ENCODE measurements at places on chromosomes 11 and 22.

DNA sequence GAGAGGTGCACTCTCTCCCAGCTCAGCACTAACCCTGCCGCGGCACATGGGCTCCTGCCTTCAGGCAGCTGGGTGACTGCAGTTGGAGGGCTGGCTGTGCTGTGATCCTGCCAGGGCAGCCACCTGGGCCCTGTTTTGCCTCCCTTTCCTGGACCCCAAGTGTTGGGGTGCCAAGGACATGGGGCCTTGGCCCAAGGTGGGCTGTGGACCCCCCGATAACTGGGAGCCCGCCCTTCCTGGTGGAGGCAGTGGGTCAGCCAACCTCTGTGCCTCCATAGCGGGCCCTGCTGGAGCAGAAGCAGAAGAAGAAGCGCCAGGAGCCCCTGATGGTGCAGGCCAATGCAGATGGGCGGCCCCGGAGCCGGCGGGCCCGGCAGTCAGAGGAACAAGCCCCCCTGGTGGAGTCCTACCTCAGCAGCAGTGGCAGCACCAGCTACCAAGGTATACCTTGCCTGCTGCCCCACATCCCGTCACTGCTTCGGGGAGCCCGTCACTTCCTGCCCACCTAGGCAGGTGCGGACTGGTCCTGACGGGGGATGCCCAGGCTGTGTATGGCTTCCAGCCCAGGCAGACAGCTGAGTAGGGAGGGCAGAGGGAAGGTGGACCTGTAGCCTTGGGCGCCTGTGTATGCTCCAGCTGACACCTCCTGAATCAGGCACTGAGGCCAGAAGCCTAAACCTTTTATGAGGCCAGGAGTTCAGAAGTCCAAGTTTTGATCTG, 8.9 kb downstream of the TUB start:
- no peak for DNase-seq

GRCh38 chr11:36345084-36345511, 49.0 kb downstream of the PRR5L start:
- no peak for DNase-seq

DNA sequence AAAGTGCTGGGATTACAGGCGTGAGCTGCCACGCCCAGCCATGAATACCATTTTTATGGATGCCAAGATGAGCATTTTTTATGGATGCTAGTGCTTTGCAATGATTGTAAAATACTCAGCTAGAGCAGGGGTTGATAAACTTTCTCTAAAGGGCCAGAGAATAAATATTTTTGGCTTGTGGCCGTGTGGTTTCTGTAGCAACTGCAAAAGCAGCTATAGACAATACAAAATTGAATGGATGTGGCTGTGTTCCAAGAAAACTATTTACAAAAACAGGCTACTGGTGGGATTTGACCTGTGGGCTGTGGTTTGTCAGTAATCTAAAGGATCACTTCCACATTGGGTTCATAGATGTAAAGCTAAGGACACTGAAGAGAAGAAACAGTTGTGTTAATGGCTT, 56.0 kb downstream of the COMMD9 start:
- no peak for DNase-seq

GRCh38 chr11:48093795-48094642, 113.7 kb downstream of the PTPRJ start:
- DNase-seq, result peak; percentile 40

DNA sequence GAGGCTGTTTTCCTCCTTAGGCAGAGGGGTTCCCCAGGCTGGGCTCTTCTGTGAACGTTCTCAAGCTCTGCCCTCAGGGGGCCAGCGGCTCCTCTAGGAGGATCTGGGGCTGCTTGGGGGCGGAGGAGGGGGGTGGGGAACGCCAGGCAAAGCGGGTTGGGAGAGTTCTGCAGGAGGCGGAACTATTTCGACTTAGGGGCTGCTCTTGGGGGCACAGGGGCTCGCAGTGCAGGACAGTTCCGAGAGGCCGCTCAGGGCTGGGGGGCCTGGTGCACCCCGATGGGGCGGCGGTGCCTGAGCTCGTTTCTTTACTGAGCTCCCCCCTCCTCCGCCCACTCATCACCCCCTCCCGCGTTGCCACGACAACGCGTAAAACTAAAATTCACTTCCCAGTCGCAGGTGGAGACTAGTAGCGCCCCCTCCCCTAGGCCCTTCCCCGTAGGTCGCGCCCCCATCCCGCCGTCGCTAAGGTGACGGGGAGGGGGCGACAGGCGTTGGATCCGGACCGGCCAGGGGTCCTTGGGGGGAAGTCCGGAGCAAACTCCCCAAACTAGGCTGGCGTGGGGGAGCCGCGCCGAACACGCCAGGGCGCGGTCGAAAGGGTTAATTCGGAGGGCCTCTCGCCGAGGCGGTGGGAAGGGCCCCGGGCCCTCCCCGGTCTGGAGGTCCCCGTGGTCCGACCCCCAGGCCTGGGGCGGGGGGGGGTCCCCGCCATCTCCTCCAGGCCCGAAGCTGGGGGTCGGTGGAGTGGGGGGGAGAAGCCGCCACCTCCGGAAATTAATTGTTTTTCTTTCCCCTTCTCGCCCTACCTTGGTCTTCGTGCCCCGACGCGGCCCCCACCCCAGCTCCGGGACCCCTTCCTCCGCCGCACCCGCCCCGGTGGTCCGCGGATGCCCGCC, 857 bp downstream of the SHANK3 start:
- DNase-seq, result no peak

DNA sequence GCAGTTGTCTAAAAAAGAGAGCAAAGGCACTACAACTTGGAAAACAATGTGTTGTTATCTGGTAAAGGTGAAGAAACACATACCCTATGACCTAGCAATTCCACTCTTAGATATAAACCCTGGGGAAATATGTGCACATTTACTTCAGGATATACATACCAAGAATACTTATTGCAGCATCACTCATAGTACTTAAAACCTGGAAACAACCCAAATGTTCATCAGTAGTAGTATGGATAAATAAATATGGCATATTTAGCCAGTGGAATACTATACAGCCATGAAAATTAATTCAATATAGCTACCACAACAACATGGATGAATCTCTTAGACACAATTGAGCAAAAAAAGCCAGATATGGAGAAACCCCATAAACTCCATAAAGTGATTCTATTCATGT, 26.1 kb upstream of the MICAL2 start:
- DNase-seq, result no peak

- no peak for DNase-seq
Observed at GRCh38 chr11:115290893-115291292, 213.3 kb downstream of the CADM1 start.

DNA sequence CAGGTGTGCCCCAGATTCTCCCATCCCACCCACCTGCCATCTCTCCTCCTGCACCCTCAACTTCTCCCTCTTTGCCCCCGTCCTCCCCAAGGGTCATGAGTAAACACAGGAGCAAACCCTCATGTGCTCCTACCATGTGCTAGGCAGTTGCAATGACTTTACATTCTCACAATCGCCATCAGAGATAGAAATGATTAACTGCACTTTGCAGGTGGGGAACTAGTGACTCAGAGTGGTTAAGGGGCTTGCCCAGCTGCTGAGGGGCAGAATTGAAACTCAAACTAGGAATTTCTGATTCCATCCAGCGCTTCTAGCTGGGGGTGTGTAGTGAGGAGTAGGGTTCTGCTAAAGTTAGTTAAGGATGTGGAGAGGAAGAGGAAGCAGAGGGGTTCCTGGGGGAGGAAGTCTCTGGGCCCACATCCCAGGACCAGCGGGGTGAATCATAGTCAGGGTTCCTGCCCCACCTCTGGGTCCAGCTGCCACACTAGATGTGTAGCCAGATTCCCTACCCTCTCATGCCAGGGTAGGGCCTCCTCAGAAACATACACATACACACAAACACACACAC, 16.0 kb upstream of the PRG2 start:
- DNase-seq, result no peak

- DNase-seq, result no peak
Observed at GRCh38 chr11:131808470-131808869, 438.1 kb downstream of the NTM start.

- DNase-seq, result no peak
Observed at GRCh38 chr11:105183987-105184386, 44.4 kb upstream of the CARD18 start.

DNA sequence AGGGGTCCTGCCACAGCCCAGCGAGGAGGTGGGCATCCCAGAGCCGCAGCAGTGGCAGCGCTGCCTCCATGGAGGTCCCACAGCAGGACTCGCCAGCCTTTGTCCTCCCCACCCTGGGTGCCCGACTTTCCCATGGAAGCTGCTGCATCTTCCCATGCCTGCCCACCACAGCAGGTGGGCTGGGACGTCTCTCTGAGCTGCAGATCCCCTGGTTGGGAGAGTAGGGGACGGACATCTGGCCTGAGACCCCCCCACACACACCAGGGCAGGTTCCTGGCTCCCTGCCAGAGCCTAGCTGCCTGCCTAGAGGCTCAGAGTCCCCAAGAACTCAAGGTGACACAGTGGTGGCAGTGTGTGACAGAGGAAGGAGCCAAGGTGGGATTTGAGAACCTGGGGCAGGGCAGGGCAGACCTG, 21.5 kb upstream of the PRR5 start:
- DNase-seq, result no peak

DNA sequence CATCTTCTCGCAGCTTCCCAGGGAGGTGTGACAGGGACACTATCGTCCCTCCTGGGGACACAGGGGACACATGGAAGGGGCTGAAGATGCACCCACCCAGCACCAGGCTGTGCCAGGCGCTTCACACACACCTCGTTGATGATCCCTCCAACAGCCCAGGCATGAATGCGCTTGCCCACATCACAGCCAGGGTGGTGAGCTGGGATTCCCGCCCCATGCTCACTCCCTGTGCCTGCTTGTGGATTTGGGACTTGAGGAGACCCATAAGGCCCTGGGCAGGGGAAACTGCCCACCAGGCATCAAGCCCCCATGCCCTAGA, 57.8 kb downstream of the OTOG start:
- no peak for DNase-seq

DNA sequence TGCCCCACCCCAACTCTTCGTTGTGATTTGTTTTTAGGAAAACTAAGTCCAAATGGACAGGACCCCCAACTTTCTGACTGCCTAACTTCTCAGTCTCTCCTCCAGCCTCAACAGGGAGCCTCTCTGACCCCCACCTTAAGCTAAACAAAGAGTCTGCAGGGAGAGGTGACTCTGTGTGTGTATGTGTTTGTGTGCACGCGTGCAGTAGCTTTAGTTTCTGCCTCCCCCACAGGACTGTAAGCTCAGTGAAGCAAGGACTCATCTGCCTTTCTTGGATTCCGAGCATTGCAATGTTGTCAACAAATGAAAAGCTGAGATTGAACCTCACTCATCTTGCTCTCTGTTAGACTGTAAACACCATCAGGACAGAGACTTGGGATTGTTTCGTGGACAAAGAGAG, 7.9 kb downstream of the SNAP29 start:
- DNase-seq, result no peak

DNA sequence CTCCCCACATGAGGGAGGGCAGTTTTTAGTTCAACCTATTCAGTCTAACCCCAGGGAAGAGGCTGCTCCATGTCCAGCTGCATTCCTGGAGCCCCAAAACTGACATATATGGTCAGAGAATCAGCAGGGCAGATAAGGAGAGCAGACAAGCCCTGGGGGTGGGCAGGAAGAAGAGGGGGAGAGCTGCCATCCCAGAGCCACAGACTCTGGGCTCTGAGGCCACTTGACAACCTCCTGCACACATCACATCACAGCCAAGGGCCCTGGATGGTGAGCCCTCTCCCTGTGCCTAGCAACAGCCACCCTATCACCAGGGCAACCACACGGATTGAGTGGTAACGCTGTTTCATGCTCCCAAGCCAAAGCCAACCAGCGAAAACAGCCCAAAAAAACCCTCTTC, 3.1 kb downstream of the ARHGAP1 start:
- DNase-seq, result no peak

- no peak for DNase-seq
Observed at GRCh38 chr22:22075382-22076163, 93.0 kb upstream of the TOP3B start.

GRCh38 chr11:62928011-62928410, 6.8 kb upstream of the CHRM1 start:
- no peak for DNase-seq

DNA sequence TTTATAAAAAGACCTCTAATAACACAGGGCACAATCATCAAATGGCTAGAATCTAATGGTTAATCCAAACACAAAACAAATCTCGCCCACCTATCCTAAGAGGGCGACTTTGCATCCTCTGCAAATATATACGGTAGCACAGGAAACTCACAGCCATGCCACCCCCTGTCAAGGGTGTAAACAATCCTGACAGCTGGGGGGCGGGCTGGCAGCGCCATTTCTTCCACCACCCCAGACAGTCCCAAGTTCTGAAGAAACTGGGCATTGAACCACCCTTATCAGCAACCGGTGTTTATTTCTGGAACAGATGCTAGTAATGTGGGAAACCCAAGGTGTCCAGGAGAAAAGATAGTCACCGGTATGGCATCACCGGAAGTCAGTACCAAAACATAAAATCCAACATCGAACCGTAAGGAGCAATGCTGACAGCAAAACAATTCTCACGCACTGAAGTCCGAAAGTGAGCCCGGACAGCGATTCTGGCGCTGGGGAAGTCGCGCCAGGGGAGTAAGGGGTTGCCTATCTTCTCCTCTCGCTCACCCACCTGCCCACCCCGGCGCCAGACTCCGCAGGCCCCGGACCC, 825 bp downstream of the FBXO3 start:
- no peak for DNase-seq

- no peak for DNase-seq
Observed at GRCh38 chr11:65188486-65188885, 6.8 kb downstream of the CAPN1 start.

DNA sequence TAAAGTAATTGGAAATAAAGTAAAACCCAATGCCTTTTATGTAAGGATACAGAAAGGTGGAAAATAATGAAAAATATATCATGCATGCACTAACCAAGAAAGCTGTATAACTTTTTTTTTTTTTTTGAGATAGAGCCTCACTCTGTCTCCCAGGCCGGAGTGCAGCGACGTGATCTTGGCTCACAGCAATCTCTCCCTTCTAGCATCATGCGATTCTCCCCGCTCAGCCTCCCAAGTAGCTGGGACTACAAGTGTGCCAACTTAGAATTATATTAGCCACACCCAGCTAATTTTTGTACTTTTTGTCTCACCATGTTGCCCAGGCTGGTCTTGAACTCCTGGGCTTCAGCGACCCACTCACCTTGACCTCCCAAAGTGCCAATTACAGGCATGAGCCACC, 4.5 kb downstream of the GGT5 start:
- no peak for DNase-seq

DNA sequence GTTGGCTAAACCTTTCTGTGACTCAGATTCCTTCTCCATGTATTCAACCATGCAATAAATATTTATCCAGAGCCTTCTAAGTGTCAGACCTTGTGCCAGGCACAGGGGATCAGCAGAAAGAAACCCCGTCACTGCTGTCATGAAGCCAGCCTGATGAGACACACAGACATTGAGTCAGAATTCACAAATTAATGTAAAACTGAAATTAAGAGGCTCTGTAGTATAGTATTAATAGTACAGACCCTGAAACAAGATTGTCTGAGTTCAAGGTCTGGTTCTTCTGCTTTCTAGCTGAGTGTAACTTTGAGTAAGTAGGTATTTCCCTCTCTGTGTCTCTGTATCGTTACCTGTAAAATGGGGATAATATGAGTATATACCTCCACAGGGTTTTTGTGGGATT, 46.9 kb downstream of the ME3 start:
- no peak for DNase-seq

GRCh38 chr11:11973361-11973800, 35.0 kb downstream of the DKK3 start:
- no peak for DNase-seq

- no peak for DNase-seq
Observed at GRCh38 chr11:78403781-78404180, 13.8 kb downstream of the GAB2 start.

- DNase-seq, result no peak
Observed at GRCh38 chr11:78080818-78081495, 1.3 kb upstream of the NDUFC2 start.

- DNase-seq, result no peak
Observed at GRCh38 chr22:23270212-23270733, 90.0 kb downstream of the BCR start.
